NCI-H2081 (cell line): ENCODE measurements at places on chromosomes 1 and 21.

GRCh38 chr1:22452481-22452957 lies 868 bp downstream of the ZBTB40 start:
- peak; percentile 47 for DNase-seq

- no peak for DNase-seq
These were observed 38.5 kb upstream of the PGBD5 start for GRCh38 chr1:230464671-230465070.

GRCh38 chr1:23101887-23102286 lies 66.8 kb downstream of the LUZP1 start:
- no peak for DNase-seq

DNA sequence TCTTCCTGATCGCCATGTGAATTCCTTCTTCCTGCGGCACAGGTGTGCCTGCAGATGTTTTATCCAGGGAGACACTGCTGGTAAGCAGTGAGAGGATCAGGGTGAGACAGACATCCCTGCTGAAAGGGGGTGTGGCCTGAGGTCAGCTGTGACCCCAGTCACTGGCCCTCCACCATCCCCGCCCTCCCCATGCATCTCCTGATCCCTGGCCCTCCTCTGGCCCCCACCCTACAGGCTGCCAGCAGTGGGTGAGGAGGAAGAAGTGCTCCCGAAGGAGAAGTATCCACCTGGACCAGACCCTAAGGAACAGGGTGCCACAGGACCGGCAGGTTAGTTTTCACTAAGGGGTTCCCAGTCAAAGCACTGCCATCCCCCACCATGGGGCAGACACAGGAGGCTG lies 85.3 kb downstream of the GLIS1 start:
- no peak for DNase-seq

DNA sequence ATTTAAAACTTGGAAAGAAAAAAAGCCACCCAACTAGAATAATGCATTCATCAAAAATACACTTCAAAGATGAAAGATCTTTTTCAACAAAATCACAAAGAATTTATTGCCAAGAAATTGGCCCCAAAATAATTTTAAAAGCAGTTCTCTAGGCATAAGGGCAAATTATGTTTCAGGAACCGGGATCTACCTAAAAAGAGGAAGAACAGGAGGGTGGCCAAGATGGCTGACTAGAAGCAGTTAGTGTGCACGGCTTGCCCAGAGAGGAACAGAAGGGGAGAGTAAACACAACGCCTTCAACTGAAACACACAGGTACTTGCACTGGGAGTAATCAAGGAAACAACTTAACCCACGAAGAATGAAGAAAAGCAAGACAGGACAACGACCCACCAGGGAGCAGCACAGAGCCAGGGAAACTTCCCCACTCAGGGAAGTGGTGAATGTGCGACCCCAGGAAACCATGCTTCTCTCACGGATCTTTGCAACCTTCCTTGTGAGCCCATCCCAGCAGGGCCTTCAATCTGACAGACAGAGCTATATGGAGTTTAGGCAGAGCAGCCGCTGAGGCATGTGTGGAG lies 46.1 kb downstream of the ACKR1 start:
- no peak for DNase-seq

GRCh38 chr1:217889401-217889800 lies 258.3 kb downstream of the SPATA17 start:
- no peak for DNase-seq

GRCh38 chr1:224864006-224864405 lies 65.5 kb upstream of the DNAH14 start:
- DNase-seq, result no peak

GRCh38 chr1:31768939-31769704 lies 5.0 kb upstream of the ADGRB2 start:
- no peak for DNase-seq

- no peak for DNase-seq
These were observed 15.6 kb upstream of the RAP1A start for GRCh38 chr1:111603979-111604378.

GRCh38 chr1:43451701-43452532 lies 1.8 kb downstream of the HYI start:
- no peak for DNase-seq

- DNase-seq, result no peak
These were observed 22.3 kb upstream of the PLEKHO1 start for GRCh38 chr1:150127464-150127863.
